Activated CD8-positive, alpha-beta memory T cell treated with anti-CD3 and anti-CD28 coated beads, Interleukin-2, amount 50 U/mL, for 48 hours (primary cell): ENCODE measurements at places on chromosomes 5 and 9.

GRCh38 chr9:69504058-69504457 is 168.1 kb downstream of the APBA1 start:
- no peak for DNase-seq

DNA sequence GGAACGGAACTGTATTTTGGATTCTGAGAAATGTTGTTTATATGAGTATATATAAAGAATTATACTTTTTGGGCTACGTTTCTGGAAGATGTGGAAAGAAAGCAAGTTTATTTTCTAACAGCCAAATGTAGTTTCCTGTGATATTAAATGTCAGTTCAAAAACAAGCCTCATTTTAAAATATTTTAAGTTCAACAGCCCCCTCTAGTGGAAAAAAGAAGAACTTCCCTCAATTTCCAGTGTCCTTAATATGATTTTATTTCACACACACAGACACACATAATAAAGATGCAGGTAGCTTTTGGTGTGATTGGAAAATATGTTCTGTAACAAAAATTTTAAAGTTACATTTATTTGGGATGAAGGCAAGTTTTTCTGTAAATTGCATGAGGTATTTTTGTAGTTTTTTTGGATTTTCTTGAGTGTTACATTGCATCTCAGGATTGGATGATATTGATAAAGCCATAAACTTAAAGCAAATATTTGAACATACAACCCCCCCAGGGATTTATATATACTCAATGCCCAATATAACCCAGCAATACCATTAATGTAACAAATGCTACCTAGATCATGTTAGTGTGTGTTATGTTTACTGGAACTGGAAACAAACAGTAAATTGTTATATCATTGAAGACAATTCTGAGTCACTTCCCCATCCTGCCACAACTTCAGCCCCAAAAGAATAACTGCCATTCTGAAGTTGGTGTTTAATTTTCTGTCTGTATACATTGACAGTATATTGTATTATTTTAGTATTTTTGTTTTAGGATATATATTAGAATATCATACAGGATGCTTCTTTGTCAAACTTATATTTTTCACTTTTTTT is 54.0 kb downstream of the CCDC171 start:
- no peak for DNase-seq

DNA sequence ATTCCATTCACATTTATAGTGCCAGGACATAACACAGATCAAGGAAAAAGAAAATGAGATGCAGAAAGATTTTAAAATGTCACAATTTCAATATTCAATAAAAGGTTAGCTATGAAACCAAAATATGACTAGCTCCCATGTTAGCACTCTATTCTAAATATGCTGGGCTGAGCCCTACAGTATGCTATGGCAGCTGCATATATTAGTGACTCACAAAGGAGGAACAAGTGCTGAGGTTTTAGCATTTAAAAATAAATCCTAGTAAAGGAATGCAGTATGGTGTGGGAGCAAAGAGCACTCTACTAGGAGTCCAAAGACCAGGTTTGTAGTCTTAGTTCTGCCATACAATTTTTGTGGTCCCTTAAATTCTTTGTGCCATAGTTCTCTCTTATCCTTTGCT is 118.4 kb downstream of the OXCT1 start:
- DNase-seq: no peak

DNA sequence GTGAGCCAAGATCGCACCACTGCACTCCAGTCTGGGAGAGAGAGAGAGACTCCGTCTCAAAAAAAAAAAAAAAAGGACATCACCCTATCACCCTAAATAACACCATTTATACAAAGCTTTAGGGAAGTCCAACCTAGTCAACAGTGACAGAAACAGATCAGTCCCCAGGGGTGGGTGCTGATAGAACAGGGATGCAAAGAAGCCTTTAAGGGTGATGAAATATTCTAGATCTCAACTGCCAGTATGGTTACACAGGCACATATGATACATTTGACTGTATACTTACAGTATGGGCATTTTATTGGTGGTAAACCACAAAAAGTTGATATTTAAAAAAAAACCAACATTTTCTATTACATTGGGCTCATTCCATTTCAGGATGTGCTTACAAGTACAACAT is 4.8 kb downstream of the RETREG1 start:
- no peak for DNase-seq

GRCh38 chr9:100440071-100440470 is 13.1 kb downstream of the MSANTD3 start:
- DNase-seq: no peak

- no peak for DNase-seq
Measured at GRCh38 chr5:176679365-176680225, 32.3 kb downstream of the TSPAN17 start.

GRCh38 chr9:123784518-123784917 is 145.4 kb downstream of the DENND1A start:
- no peak for DNase-seq

- DNase-seq: no peak
Measured at GRCh38 chr5:76521240-76521758, 101.9 kb downstream of the F2RL2 start.

- DNase-seq: peak; percentile 73
Measured at GRCh38 chr9:34651876-34652601, at the start of gene IL11RA. Gene IL11RA (plus strand): TSS chr9:34652185. CDS start chr9:34655218, 3,033 bp downstream.

DNA sequence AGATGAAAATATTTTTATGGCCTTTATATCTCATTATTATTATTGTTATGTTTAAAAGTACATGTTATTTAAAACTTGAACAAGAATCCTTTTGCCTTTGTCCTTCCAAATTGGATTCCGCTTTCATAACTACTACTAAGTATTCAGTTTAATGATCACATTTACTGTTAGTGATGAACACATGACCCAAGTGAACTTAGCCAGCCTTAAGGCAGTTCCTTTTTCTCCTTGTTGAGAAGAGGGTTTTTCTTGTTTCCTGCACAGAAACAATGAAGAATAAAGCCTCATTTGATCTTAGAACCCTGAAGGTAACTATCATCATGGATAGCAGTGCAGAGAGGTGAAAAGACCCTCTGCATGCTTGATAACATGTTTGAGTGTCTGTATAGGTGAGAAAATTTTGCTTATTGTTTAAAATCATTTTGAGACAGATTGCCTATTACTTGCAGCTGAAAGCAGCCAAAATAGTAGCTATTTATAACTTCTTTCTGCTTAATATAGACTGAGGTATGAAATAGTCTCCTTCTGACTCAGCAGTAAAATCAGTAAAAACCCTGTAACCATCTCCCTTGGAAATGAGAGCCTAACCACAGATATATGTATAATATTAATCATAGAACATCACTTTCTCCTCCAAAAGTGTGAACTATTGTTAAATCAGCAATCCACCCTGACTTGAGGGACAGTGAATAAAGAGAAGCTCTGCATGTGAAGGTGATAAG is 266.2 kb downstream of the SPATA31D1 start:
- DNase-seq: no peak

DNA sequence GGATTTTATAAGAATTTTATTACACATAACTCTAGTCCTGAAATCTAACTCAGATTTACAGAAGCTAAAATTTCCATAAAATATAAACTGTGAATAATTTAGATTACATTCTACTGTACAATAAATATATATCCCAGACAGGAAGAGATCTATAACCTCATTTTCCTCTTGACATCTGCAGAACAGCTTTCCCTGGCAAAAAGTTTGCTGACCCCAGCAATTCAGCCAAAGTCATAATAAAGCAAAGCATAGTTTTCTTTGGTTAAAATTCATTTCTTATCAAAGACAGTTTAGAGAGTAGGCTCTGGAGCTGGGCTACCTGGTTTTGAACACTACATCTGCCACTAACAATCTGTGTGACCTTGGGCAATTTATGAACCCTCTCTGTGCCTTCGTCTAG is 372.5 kb downstream of the CAAP1 start:
- no peak for DNase-seq

GRCh38 chr5:33936004-33936380 is 194 bp upstream of the RXFP3 start:
- peak; percentile 82 for DNase-seq

GRCh38 chr9:124559871-124560270 is 52.7 kb upstream of the NR5A1 start:
- no peak for DNase-seq

DNA sequence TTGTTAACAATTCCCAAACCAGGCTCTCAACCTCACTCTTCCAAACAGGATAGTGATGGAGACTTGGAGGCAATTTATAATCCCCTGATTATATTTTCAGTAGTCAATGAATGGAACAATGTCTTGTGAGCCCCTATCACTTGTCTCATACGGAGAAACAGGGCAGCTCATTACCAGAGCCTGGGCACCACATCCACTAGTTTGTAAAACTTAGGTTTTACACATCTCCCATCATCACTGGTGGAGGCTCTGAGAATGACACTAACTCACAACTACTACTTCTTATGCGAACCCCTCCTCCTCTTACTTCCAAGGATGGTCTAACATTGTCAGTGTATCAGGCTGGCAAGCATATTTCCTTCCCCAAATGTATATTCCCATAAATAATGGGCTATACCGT is 253.7 kb downstream of the EPB41L4A start:
- no peak for DNase-seq

DNA sequence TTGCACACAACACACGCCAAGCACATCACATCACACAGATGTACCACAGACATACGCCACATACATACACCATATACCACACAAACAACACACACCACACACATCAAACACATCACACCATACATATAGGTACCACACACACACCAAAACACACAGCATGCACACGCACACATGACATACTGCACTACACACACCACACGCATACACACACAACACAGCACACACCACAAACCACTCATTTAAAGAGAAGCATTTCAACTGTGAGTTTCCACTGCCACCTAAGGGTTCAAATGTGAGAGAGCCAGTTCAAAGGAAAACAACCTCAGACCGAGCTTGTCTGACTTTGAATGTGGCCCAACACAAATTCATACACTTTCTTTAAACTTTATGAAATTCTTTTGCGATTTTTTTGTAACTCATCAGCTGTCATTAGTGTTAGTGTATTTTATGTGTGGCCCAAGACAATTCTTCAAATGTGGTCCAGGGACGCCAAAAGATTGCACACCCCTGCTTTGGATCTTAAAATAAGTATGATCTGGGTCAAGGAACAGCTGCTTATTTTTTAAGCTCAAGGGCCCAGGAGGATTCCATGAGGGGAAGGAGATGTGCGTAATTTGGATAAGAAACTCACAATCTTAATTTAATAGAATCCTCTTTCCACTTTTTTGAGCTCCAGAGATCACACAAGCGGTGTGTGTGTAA is 494.6 kb downstream of the GADD45G start:
- DNase-seq: no peak

DNA sequence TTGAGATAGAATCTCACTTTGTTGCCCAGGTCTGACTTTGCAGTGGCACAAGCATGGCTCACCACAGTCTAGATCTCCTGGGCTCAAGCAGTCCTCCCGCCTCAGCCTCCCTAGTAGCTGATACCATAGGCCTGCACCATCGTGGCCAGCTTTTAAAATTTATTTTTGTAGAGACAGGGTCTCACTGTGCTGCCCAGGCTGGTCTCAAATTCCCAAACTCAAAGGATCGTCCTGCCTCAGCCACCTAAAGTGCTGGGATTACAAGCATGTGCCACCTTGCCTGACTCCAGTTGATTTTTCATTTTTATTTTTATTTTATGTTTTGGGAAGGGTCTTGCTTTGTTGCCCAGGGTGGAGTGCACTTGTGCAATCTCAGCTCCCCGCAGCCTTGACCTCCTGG is 41.7 kb upstream of the GLDC start:
- no peak for DNase-seq

DNA sequence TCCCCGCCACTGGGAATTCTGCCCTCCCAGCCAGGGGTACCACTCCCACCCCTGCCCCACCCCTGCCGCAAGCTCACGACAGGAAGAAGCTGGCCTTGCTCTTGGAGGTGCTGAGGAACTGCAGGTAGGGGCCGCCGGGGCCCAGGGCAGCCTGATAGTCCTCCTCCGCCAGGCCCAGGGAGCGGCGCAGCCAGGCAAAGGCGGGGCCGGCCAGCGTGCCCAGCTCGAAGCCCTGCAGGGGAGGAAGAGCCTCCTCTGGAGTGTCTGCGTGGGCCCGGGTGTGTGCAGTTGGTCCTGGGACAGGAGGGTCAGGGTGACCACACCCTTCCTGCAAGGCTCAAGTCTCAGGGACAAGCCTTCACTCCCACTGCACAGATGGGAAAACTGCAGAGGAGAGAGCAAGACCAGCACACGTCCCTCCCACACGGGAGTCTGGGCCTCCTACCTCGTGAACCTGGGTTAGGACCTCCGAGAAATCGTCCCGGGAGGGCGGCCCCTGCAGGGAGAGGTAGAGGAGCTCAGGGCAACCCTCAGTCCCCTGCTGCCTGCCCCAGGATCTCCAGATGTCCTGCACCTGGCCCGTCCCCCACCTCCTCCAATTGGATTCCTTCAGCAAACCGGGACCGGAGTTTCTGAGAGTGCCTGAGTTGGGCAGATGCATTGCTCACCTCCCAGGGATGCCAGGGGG is 2.4 kb downstream of the PIP5KL1 start:
- no peak for DNase-seq

DNA sequence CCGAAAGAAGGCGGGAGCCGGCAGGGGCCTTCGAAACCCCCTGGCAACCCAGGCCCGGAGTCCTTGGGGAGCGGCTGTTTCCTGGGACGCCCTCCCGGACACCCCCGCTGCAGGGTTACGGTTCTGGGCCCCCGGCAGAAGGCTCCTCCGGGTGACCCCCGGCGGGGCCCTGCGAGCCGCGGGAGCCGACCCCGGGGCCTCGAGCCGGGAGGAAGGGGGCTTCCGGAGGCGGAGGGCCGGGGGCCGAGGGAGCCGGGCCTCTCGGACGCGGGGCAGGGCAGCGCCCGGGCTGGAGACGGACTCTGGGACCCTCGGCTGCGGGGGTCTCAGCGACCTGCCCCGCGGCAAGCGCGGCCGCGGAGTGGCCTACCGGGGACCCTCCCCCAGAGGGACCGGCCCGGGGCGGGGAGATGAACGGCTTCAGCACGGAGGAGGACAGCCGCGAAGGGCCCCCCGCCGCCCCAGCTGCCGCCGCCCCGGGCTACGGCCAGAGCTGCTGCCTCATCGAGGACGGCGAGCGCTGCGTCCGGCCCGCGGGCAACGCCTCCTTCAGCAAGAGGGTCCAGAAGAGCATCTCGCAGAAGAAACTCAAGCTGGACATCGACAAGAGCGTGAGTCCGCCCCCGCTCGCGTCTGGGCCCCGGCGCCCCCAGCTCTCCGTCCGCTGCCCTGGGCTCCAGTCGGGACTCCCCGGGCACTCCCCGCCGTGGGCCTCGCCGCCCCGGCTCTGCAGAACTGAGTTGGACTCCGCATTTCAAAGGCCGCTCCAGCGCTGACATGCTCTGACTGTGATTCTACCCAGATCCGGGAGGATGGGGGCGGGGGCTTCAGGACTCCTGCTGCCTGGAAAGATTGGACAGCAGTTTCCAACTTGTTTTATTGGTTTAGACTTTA is 645 bp downstream of the SAP30L start:
- DNase-seq: peak; percentile 76

GRCh38 chr9:22210262-22210661 is 201.2 kb upstream of the CDKN2B start:
- no peak for DNase-seq

- DNase-seq: no peak
Measured at GRCh38 chr9:137490532-137491186, 31.5 kb upstream of the NSMF start.
